ENCODE measurements at places on chromosomes 3 and 15.

- H3K4me1 ChIP-seq, result peaks cover 45% of the 10 kb centered on the region
- H3K27ac ChIP-seq, result peak overlapping the region; percentile 24
- no peaks in the 10 kb centered on the region for H3K36me3 ChIP-seq
- H3K27me3 ChIP-seq, result no peaks in the 10 kb centered on the region
- H3K4me3 ChIP-seq, result peak overlapping the region; percentile 18
Observed at GRCh38 chr3:32335365-32336112, 56.1 kb upstream of the CMTM7 start.

- H3K4me3 ChIP-seq, result no peak overlapping the region
- H3K4me1 ChIP-seq, result no peaks in the 10 kb centered on the region
- DNase-seq, result no peak
- peaks cover 19% of the 10 kb centered on the region for H3K27me3 ChIP-seq
- H3K36me3 ChIP-seq, result no peaks in the 10 kb centered on the region
Observed at GRCh38 chr3:105352976-105353375, 13.7 kb upstream of the ALCAM start.

DNA sequence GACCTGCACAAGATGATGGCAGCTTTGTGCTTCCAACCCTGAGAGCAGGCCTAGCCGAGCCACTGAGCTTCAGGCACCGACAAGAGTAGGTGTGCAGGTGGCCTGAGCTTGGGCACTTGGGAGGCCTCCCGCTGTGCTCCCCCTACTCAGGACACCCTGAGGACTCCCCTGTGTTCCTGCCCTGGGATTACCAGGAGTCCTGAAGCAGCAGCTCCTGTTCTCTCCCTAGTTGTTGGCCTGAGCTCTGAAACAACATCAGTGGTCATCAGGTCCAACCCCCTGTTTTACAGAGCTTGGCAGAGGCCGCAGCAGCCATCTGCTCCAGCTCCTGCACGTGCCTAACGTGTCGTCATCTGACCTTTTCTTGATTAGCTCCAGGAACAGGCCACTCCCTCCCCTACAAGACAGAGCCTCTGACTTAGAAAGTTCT is 8.0 kb upstream of the MESP2 start:
- no peak overlapping the region for H3K4me3 ChIP-seq
- no peaks in the 10 kb centered on the region for H3K36me3 ChIP-seq
- no peaks in the 10 kb centered on the region for H3K27me3 ChIP-seq

- H3K27ac ChIP-seq, result no peak overlapping the region
- no peak for DNase-seq
- H3K4me1 ChIP-seq, result peaks cover 9% of the 10 kb centered on the region
- H3K27me3 ChIP-seq, result no peaks in the 10 kb centered on the region
- no peaks in the 10 kb centered on the region for H3K36me3 ChIP-seq
- no peak overlapping the region for H3K4me3 ChIP-seq
Observed at GRCh38 chr15:51765751-51766150, 14.4 kb downstream of the TMOD2 start.

Data from CD4-positive, alpha-beta memory T cell (primary cell).